Pancreas (tissue), 10 donors: ENCODE measurements at places on chromosomes 12 and 14.

GRCh38 chr14:61647704-61648103, 47.6 kb upstream of the HIF1A start:
- H3K4me3 ChIP-seq = no peak overlapping the region
- no peaks in the 10 kb centered on the region for H3K36me3 ChIP-seq
- H3K27me3 ChIP-seq = no peaks in the 10 kb centered on the region
- no peak for DNase-seq

- no peaks in the 10 kb centered on the region for H3K27me3 ChIP-seq
- H3K4me1 ChIP-seq = no peaks in the 10 kb centered on the region
- H3K4me3 ChIP-seq = no peak overlapping the region
- no peak for DNase-seq
- no peak overlapping the region for H3K27ac ChIP-seq
Observed at GRCh38 chr12:100793182-100793581, 1.4 kb upstream of the ANO4 start.

GRCh38 chr14:32047791-32048190, 29.3 kb upstream of the ARHGAP5 start:
- H3K36me3 ChIP-seq = no peaks in the 10 kb centered on the region
- no peak overlapping the region for H3K4me3 ChIP-seq
- no peak for DNase-seq
- no peaks in the 10 kb centered on the region for H3K27me3 ChIP-seq

DNA sequence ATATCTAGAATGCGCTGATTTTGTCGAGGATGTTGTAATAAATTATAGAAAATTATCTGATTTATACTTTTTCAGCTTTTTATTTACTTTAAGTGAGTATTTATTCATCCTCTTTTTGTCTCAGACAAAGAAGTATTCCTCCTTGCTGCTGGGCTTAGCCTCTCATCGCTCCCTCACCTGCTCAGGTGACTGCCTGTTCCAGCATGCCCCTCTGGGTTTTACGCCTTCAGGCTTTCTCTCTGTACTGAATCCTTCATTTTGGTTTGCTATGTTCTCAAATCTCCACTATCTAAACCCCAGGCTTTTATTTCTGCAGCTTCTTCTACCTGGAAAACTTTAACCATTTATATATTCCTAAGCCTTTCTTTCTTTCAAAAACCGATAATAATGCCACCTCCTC, 1650.9 kb upstream of the SEL1L start:
- H3K4me3 ChIP-seq = no peak overlapping the region
- H3K27me3 ChIP-seq = no peaks in the 10 kb centered on the region
- no peaks in the 10 kb centered on the region for H3K4me1 ChIP-seq
- no peak overlapping the region for H3K27ac ChIP-seq
- H3K36me3 ChIP-seq = no peaks in the 10 kb centered on the region

GRCh38 chr12:117370588-117370987, 9.2 kb upstream of the NOS1 start:
- no peaks in the 10 kb centered on the region for H3K27me3 ChIP-seq
- H3K4me1 ChIP-seq = no peaks in the 10 kb centered on the region
- no peak overlapping the region for H3K27ac ChIP-seq
- no peak for DNase-seq
